Activated CD4-positive, alpha-beta T cell treated with anti-CD3 and anti-CD28 coated beads, Interleukin-2, amount 50 U/mL, for 4 hours (primary cell): ENCODE measurements at places on chromosomes 11 and 22.

GRCh38 chr11:116553482-116553881 is 219.3 kb downstream of the BUD13 start:
- DNase-seq, result no peak

GRCh38 chr11:129075757-129076156 is 116.4 kb downstream of the ARHGAP32 start:
- no peak for DNase-seq

DNA sequence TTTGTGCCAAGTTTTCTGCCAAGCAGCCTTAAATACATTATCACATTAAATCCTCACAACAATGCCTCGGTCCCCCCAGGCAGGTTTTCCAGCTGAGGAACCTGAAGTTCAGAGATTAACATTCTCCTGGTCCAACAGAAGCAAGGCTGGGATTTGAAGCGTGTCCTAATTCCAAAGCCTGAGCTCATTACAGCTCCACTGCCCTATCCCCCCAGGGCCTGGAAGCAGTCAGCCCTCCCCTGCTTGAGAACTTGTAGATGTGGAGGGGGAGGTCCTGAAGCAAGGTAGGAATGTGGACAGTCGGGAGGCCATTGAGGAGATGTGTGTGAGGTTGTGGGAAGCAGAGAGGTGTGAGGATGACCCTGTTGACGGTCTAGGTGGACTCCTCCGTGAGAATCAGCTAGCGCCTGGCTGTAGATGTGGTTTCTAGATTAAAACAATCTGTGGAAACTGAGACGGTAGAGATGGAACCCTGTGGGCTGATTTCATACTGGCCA is 8.1 kb downstream of the GRAMD1B start:
- DNase-seq, result no peak

- no peak for DNase-seq
Measured at GRCh38 chr11:33687733-33688479, 12.7 kb downstream of the C11orf91 start.

GRCh38 chr11:47383071-47383470 is 4.7 kb upstream of the SPI1 start:
- no peak for DNase-seq
